ENCODE measurements at places on chromosomes 4 and X.

DNA sequence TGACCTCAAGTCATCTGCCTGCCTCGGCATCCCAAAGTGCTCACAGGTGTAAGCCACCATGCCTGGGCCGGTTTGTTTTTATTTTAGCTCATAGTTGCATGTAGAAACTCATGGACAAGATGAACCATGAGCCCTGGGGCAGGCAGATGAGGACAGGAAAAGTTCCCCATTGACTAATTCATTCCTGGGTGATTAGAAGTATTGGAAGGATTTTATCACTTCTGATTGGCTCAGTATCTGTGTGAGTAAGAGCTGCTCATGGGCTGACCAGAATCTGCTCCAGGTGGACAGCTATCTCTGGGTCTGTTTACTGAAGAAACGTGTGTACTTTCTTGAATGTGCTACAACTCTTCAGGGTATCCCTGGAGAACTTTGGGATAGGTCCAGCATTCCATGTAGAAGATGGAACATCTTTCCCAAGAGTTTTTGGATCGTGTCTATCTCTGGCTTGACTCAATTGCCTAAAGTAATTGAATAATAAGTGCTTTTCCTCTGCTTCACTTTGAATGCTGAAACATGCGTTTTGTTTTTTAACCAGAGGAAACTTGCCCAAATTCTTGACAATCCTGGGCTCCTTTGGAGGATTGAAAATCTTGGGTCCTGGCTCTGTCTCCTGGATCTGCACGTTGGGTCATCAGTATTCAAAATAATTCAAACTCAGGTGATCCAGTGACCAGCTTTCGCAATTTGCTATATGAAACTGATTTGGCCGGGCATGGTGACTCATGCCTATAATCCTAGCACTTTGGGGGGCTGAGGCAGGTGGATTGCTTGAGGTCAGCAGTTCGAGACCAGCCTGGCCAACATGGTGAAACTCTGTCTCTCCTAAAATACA, 88.6 kb upstream of the DHRSX start:
- DNase-seq = no peak

DNA sequence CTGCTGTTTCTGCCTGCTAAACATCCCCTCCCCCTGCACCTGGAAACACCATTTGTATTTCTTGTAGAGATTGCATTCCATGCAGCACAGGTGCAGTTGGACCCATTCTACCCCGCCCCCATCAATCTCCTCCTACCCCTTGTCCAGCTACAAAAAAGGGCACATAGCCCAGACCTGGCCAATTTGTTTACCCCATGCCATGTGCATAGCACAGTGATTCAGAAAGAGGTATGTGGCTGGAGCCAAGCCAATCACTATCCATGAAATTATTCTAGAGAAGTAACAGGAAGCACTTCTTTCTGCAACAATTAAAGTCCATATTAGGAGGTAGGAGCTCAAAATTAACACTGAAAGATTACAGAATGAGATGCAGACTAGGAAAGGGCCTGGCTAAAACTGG, 20.2 kb upstream of the TMEM184C start:
- DNase-seq = no peak

DNA sequence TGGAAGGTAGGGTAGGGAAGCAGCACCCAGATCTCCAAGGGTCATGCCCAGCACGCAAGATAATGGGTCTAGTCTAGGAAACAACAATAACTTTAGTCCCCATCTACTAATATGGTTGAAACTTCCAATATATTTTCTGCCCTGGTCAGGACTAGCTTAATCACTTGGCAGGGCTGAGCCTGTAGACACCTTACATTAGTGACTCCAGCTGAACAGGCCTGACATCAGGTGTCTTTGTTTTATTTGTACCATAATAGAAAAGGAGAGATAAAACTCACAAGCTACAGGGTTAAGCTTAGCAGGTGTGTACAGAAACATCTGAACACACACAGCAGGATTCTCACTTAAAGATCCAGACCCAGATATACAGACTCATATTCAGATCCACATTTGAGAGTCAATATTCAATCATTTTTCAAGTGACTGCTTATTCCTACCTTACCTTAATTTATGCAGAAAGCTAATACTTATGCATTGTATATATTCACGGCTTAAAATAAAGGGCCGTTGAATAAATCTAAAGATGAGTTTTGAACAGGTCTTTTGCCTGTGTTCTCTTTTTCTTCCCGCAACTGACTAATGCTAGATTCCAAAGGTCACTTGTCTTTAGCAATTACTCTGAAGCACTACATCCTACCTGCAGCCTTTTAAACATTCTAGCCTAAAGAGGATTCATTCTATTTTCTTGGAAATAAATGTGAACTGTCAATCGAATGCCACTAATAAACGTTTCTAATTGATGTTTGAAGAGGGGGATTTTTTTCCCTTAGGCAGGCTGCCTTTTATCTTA, 745.3 kb downstream of the RPA4 start:
- no peak for DNase-seq

DNA sequence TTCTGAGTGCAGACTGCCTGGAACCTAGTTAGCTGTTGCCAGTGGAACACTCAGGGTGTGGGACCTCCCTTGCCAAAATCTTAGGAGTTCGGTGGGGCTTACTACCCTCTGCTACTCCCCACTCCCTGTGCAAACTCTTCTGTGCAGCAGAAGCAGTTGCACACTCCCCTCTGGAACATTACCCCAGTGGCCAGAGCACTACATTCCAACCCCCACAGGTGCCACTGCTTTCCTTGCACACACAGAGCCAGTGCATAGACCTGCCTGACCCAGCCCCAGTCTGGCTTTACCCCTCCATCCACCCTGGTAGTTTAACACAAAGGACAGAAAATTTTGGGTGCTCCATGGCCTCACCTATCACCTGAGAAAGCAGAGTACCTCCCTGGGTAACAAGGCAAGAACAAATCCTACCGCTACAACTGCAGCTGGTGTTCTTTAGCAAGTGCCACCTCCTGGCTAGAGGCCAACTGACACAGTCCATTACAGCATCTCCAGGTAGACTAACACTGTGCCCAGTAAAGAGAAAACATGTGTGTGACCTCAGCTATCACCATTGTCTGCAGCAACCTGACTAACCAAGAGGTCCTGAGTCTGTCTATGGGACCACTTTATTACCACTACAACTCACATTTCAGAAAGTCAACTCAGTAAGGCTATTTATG, 11.5 kb upstream of the RASSF6 start:
- no peak for DNase-seq

GRCh38 chr4:38529189-38530115, 134.5 kb upstream of the KLF3 start:
- DNase-seq = no peak

DNA sequence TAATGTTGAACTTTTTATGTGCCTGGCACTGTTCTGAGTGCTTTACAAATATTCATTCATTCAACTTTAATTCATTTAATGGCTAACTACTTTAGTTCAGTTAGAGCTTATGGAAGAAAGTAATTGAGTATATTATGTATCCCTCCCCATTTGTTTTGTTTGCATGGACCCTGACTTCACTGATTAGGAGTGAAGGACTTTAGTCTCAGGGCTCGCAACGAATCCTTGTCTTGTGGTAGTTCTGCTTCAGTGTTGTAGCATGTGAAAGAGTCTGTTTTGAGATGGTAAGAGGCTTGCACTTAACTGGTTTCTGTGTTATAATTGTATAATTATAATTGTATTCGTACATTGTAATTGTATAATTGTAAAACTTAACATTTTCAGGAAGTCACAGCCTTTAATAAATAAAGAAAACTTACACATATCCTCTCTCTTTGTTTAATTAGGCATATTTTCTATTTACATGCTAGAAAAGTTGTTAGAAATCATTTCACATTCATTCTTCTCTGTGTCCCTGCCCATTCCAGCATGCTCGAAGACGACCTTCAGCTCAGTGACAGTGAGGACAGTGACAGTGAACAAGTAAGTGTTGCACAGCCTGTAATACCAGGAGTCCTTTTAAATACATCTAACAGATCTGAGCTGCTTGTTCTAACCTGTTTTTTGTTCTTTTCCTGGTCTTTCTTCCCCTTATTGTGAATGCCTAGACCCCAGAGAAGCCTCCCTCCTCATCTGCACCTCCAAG, 115.1 kb downstream of the KLHL8 start:
- DNase-seq = no peak

- no peak for DNase-seq
These were observed 425.6 kb downstream of the INPP4B start for GRCh38 chr4:142420311-142421095.

GRCh38 chrX:107050195-107050709, 50.2 kb upstream of the MORC4 start:
- no peak for DNase-seq

GRCh38 chr4:16916719-16917337, 18.4 kb upstream of the LDB2 start:
- peak; percentile 25 for DNase-seq

- DNase-seq = no peak
These were observed 777.6 kb upstream of the DIAPH2 start for GRCh38 chrX:95907081-95907480.

DNA sequence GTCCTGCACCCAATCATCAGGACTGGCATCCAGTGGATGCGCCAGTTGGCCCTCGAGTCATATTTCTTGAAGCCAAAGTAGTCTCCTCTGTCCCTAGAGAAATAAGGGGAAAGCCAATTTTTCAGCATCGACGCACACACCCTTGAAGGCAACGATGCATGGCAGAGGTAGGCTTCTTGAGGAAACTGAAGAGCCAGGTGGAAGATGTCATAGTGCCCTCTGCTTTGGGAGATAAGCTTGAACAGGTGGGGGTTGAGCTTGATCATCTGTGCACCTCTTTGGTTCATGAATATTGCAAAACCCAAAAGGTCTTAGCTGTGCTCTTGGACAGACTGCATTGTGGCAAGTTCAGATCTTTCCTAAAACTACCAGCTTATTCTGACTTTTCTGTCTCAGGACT, 34.6 kb upstream of the WDR1 start:
- no peak for DNase-seq

DNA sequence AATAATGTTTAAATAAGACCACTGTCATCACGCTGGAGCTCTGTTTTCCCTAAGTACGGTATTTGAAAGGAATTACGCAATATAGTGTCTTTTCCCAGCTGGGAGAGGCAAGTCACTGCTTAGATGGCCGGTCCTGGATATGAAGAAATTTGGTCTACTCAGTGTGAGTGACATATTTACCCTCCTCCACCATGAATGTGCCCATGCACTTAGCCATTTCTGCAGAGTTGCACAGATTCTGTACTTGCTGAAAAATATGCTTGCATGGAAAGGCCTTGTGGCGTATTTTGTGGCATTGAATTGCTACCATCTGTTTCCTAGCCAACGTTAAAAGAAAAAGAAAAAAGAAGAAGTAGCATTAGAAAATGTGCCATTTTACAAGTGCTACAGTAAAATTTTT, 73.1 kb downstream of the ADGRL3 start:
- DNase-seq = no peak

DNA sequence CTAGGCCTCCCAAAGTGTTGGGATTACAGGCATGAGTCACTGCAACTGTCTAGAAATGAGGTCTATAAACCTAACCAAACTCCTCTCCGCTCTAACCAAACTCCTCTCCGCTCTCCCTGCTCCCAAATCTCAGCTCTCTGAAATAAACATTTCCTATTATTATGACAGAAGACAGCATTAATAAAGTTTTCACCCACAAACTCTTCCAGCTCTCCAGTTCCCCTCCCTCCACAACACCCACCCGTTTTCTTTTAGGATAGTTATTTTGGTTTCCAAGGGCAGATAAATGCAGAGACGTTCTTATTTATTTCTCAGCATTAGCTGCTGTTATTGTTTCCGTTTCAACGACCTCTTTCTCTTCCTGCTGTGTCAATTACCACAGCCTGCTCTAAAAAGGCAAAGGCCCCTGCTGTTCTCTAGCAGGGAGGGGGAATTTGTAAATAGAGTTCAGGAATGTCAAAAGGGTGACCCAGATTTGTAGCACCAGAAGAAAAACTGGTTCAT, 13.3 kb upstream of the SCD5 start:
- no peak for DNase-seq

DNA sequence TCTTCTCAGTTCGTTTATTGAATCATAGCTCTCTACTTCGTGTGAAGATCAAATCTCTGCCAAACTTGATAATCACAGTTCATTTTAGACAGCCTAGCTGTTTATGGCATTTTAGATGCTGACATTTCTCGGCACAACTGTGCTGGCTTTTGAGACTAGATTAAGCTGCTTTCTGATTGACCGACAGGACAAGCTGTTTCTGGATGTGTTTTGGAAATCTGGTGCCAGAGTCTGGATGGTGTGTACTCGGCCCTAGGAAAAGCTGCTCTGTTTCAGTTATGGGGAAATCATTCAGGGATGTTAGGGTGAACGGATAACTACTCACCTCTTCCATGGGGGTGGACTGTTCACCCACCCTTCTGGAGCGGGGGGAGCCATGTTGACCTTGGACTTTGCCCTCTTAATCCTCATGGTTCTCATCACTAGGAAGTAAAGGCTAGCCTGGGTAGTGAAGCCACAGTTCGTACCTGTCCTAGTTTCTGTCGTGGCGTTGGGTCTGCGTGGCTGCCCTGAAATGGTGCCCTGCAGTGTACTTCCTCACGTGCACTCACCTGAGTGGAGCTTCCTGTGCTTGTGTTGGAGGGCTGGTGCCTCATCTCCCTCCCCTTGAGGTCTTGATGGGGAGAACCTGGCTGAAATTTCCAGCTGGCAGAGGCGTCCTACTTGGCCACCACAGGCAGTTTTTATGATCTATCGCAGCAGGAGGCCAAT, 13.7 kb upstream of the WDR1 start:
- no peak for DNase-seq

GRCh38 chr4:109232681-109233080, 69.8 kb downstream of the COL25A1 start:
- no peak for DNase-seq

GRCh38 chr4:56052966-56053365, 104.2 kb downstream of the CEP135 start:
- DNase-seq = no peak

DNA sequence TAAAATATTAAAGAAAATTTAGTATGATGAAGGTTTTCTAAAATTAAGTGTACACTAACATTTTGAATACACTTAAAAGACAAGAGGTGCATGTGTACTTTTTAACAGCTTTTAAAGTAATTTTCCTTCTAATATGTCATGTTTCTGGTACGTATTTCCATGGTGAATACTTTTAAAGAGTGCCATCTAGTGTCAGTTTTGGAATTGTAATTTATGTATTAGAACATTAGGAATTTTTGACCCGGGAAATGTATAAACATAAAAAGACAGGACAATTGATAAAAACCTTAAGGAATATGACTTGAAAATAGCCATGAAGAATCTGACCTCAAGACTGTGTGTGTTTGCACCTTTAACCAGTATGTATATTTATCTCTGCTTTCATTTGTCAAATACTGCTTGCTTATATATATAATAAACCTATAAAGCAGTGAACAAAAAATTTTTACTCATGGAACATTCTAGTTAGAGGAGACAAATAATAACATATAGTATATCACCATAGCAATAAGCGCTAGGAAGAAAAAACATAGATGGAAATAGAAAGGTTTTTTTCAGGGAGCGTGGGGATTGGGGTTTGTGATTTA, 7.2 kb downstream of the GSTCD start:
- DNase-seq = no peak

GRCh38 chrX:101619364-101619763, 1.6 kb upstream of the ARMCX6 start:
- DNase-seq = peak; percentile 20

DNA sequence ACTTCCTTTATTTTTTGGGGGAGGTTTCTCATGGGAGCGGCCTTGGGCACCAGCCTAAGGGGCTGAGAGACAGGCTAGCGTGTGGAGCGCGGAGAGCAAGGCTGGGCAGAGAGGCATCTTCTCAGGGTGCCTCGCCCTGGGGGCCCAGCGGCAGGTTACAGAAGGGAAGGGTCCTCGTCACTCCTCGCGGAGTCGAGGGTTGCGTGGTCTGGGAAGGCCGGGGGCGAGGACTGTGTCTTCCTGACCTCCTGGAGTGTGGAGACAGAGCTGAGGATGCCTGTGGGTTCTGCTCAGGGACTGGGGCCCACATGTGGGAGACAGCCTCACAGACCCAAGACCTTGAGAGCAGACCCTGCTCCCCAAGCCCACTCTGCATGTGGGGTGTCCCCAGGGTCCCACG, 79.6 kb upstream of the LRPAP1 start:
- no peak for DNase-seq
